Epithelial cell of proximal tubule (primary cell): ENCODE measurements at places on chromosomes 12 and 14. TPM values are rescaled to one million over a fixed set of nuclear protein-coding genes. Genes with fewer than 3 reads are reported as not detected.

- DNase-seq, result no peak
Observed at GRCh38 chr12:97503073-97503855, 40.7 kb downstream of the RMST start.

- peak; percentile 42 for DNase-seq
Observed at GRCh38 chr12:132602572-132603239, 7.7 kb downstream of the LRCOL1 start.

- no peak for DNase-seq
Observed at GRCh38 chr14:53113989-53114388, 39.1 kb downstream of the DDHD1 start.

DNA sequence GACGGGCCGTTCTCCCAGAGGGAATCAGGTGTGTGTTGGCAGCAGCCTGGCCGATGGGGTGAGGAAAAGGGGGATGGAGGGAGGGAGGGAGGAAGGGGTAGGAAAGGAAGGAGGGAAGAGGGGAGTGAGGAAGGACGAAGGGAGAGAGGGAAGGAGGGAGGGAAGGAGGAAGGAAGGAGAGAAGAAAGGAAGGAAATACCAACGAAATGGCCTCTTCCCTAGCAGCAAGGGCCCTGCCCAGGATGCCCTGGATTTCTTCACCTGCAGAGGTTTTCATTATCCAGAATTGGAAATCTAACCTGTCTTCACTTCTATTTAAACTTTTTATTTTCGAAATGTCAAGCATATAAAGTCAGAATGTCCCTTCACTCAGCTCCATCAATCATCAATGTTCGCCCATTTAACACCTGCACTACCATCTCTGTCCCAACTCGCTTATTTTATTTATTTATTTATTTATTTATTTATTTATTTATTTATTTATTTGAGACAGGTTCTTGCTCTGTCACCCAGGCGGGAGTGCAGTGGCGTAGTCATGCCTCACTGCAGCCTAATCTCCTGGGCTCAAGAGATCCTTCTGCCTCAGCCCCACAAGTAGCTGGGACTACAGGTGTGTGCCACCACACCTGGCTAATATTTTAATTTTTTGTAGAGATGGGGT is 70.7 kb downstream of the ACACB start:
- no peak for DNase-seq

- no peak for DNase-seq
Observed at GRCh38 chr14:69059658-69060623, 80.8 kb upstream of the ACTN1 start.

DNA sequence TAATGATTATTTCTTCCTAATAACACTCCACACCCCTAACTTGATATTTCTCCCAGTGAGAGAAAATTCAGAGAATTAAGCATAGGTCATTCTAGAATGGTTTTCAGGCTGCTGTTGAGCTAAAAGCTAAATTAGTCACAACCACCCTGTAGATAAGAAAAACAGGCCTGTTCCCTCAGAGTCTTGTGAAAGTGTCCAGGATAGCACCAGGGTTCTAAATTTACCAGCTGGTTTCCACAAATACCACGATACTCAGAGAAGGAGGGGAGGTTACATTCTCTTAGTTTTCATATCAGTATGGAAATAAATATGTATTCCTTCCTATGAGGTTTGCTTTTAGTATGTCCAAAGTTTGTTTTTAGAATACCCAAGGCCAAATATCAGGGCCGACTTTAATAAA is 66.0 kb upstream of the YARS2 start:
- DNase-seq, result no peak

GRCh38 chr12:47218191-47218654 is 138.5 kb upstream of the AMIGO2 start:
- no peak for DNase-seq

GRCh38 chr12:76863005-76863670 is 15.7 kb downstream of the CSRP2 start:
- no peak for DNase-seq

DNA sequence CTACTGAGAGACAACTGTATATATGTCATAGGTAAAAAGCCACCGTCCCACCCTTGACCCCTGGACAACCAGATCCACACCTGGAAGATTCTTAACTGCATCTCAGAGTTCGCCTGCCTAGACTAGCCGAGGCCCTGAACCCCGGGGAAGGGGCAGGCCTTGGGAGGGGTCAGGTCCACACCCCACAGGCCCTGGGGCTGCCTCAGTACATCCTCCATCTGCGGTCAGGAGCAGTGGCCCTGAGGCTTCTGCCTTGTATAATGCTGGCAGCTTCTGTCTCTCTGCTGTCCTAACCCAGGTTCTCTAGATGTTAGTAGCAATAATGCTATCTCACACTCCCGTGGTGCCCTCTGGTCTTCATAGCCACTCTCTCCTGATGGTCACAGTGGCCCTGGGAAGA is 36.8 kb downstream of the JDP2 start:
- DNase-seq, result no peak

Gene CDKN1B
- 14.3 and 41.7 TPM in 2 replicates for total RNA-seq

Gene SINHCAF
- 93.5 and 130 TPM in 2 replicates for total RNA-seq
